ENCODE measurements at places on chromosomes 6 and 20.
A peak's percentile ranks its signal among the peaks of the same experiment; 100 is the strongest.

GRCh38 chr6:17211101-17211500 lies 70.1 kb upstream of the RBM24 start:
- no peak overlapping the region for H3K4me3 ChIP-seq
- no peak overlapping the region for H3K27ac ChIP-seq
- no peaks in the 10 kb centered on the region for H3K27me3 ChIP-seq
- H3K36me3 ChIP-seq = no peaks in the 10 kb centered on the region
- no peaks in the 10 kb centered on the region for H3K4me1 ChIP-seq

- peaks cover 34% of the 10 kb centered on the region for H3K4me1 ChIP-seq
- H3K27me3 ChIP-seq = no peaks in the 10 kb centered on the region
- DNase-seq = no peak
- H3K4me3 ChIP-seq = no peak overlapping the region
These were observed 54.2 kb downstream of the REV3L start for GRCh38 chr6:111428811-111429210.

DNA sequence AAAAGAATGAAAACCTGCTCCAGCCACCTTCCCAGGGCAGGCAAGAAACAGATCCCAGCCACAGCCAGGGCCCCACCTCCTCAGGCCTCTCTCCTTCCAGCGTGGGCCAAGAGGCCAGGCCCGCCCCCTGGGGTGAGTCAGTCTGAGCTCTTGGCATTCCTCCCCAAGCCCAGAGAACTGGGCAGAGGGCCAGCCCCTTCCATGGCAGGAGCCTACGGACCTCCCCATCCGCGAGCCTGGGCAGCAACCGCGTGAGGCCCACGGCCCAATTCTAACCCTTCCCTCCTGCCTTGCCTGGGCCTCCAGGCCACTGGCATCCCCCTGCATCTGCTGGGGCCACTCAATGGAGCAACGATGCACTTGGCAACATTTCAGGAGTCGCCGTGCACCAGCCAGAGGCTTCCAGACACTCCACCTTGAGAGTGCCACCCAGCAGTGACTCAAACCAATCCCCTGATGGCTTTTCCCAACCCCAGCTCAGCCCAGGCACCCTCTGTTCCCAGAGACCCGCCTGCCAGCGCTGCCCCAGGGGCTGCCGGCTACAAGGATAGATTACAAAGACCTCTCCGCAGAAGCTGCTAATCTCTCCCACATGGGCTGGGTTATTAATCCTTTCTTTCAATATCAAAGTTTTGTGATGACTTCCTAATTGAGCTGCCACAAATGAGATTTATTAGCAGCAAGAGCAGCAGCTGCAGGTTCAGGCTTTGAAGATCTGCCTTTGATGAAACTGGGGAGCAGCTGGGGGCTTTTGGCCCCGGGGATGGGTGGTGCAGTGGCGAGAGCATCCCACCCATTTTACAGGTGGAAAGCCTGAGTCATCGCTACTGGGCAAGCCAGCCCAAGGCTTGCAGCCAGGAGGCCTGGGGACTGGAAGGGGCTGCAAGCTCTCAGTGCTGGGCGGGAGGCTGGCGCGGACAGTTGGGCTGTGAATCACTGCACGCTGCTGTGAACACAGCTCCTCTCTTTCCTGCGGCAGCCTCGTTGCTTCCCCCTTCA lies 85.7 kb downstream of the NFATC2 start:
- peak overlapping the region; percentile 59 for H3K4me3 ChIP-seq
- H3K27me3 ChIP-seq = no peaks in the 10 kb centered on the region
- H3K36me3 ChIP-seq = peaks cover 59% of the 10 kb centered on the region
- peaks cover 64% of the 10 kb centered on the region for H3K4me1 ChIP-seq
- DNase-seq = peak; percentile 36

GRCh38 chr6:36755435-36756348 lies 58.1 kb downstream of the RAB44 start:
- H3K27ac ChIP-seq = peak overlapping the region; percentile 97
- H3K4me3 ChIP-seq = peak overlapping the region; percentile 90
- peaks cover 24% of the 10 kb centered on the region for H3K36me3 ChIP-seq
- peak; percentile 51 for DNase-seq
- no peaks in the 10 kb centered on the region for H3K27me3 ChIP-seq

DNA sequence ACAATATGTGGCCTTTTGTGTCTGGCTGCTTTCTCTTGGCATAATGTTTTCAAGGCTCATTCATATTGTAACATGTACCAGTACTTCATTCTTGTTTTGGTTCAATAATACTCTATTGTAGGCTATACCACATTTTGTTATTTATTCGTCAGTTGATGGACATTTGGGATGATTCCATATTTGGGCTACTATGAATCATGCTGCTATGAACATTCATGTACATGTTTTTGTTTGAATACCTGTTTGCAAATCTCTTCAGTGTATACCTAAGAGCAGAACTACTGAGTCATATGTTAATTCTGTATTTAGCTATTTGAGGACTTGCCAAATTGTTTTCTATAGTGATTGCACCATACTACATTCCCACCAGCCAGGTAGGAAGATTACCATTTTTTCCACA lies 259.9 kb downstream of the GMPR start:
- H3K27me3 ChIP-seq = no peaks in the 10 kb centered on the region
- no peak overlapping the region for H3K4me3 ChIP-seq
- H3K4me1 ChIP-seq = peaks cover 33% of the 10 kb centered on the region
- H3K36me3 ChIP-seq = peaks cover 3% of the 10 kb centered on the region
- DNase-seq = no peak

DNA sequence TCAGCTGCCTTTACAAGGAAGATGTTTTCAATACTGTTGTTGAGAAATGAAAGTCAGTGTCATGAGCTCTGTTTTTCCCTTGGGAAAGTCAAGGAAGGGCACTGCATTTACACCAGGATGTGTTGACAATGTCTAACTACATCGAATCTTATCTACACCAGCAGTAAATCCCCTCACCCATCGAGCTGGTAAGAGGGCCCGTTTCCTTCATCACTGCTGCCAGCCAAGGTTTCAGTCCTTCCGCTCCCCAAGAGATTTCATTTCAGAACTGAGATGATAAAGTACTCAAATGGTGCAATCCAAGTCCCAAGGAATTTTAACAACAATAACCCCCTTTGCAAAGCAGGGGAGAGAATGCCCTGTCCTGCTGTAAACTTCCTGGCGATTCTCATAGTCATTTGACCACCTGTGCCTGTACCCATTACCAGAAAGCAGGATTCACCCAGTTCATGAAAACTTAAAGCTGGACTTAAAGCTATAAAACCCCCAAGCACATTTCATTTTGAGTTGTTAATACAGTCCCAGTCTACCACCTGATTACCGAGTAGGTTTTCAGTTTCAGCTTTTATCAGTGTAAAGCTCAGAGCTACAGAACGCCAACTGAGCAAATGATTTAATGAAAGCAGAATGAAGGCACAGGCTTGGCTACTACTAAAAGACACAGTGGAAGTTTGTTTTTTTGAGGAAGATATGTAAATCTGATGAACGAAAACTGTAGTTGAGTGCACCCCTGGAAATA lies 122.5 kb upstream of the TAB2 start:
- peaks cover 9% of the 10 kb centered on the region for H3K4me1 ChIP-seq
- H3K4me3 ChIP-seq = no peak overlapping the region
- H3K27me3 ChIP-seq = no peaks in the 10 kb centered on the region
- H3K27ac ChIP-seq = no peak overlapping the region

DNA sequence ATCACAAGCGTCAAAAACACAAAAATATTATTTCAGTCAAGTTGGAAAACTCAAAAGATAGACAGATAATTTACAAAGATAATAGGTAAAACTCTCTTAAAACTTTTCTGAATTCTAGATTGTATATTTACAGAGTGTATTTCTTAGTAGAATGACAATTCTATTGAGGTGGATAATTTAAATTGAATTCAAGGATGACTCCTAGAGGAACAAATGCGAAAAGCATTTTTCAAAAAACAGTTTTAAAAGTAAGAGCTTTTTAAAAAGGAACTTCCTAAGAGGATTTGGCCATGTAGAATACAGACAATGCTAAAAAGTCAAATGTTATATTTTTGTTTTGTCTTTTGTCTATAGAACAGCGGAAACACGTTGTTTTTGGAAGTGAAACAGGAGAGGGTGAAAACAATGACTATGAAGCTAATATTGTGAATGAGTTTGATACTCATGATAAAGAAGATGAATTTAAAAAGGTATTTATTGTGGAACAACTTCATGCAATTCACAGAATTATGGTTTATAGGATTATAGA lies 90.1 kb downstream of the DNAH8 start:
- H3K27ac ChIP-seq = no peak overlapping the region
- no peak for DNase-seq
- peaks cover 3% of the 10 kb centered on the region for H3K36me3 ChIP-seq
- H3K4me1 ChIP-seq = peaks cover 2% of the 10 kb centered on the region

GRCh38 chr20:59585714-59586409 lies 18.5 kb upstream of the PHACTR3 start:
- H3K4me1 ChIP-seq = no peaks in the 10 kb centered on the region
- H3K27me3 ChIP-seq = no peaks in the 10 kb centered on the region
- no peak overlapping the region for H3K4me3 ChIP-seq
- H3K27ac ChIP-seq = no peak overlapping the region

- H3K36me3 ChIP-seq = no peaks in the 10 kb centered on the region
- no peak overlapping the region for H3K4me3 ChIP-seq
- H3K27ac ChIP-seq = no peak overlapping the region
- no peak for DNase-seq
These were observed 14.3 kb upstream of the SCRT2 start for GRCh38 chr20:689947-690346.

DNA sequence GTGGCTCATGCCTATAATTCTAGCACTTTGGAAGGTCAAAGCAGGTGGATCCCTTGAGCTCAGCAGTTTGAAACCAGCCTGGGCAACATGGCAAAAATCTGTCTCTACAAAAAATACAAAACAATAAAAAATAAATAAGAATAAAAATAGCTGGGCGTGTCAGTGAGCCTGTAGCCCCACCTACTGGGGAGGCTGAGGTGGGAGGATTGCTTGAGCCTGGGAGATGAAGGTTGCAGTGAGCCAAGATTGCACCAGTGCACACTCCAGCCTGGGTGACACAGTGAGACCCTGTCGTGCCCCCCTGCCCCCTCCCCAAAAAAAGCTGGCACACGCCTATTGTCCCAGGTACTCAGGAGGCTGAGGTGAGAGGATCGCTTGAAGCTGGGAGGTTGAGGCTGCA lies 35.1 kb upstream of the SRPK1 start:
- H3K4me3 ChIP-seq = no peak overlapping the region
- DNase-seq = no peak
- H3K27ac ChIP-seq = no peak overlapping the region
- H3K36me3 ChIP-seq = no peaks in the 10 kb centered on the region
- peaks cover 20% of the 10 kb centered on the region for H3K27me3 ChIP-seq
- no peaks in the 10 kb centered on the region for H3K4me1 ChIP-seq

DNA sequence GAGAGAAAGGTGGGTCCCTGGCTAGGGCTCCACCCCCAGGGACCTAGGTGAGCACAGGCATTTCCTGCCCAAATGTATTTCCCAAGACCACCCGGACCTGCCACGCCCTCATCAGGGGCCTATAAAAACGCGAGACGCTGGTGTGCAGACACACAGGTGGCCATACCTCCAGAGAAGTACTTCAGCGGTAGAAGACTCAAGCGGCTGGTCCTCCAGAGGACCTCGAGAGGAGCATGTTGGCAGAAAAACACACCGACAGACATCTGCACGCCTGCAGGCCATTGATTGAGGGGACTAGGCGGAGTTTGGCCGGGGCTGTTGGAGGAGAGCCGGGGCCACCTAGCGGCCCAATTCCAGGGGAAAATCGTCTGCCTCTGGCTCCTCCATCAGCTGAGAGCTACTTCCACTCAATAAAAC lies 695.8 kb upstream of the MMS22L start:
- H3K4me3 ChIP-seq = no peak overlapping the region
- no peaks in the 10 kb centered on the region for H3K36me3 ChIP-seq
- DNase-seq = no peak
- no peak overlapping the region for H3K27ac ChIP-seq

DNA sequence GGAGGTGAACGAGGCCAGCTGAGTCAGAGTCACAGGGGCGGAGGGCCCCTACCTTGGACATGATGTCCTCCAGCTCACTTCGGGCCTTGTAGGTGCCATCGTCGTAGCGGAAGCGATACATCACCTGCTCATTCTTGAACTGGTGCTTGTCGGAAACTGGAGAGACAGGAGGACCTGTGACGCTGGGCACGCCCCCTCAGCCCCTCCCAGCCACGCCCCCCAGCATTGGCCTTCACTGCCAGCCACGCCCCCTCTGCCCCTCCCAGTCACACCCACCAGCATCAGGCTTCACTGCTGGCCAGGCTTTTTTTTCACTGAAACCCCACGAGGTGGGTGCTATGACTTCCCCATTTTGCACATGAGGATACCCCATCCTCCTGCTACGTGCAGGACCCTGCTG lies 148.2 kb downstream of the PREX1 start:
- no peaks in the 10 kb centered on the region for H3K4me1 ChIP-seq
- H3K27ac ChIP-seq = no peak overlapping the region
- DNase-seq = no peak
- H3K27me3 ChIP-seq = no peaks in the 10 kb centered on the region
- H3K4me3 ChIP-seq = no peak overlapping the region

- peaks cover 13% of the 10 kb centered on the region for H3K4me1 ChIP-seq
- H3K36me3 ChIP-seq = no peaks in the 10 kb centered on the region
- no peaks in the 10 kb centered on the region for H3K27me3 ChIP-seq
These were observed 50.5 kb downstream of the PCNA start for GRCh38 chr20:5069141-5069806.
